Stimulated activated CD4-positive, alpha-beta T cell treated with anti-CD3 and anti-CD28 coated beads, TNF-alpha, amount 100 ng/mL, for 1 hour (primary cell): ENCODE measurements at places on chromosomes 1 and 21.

DNA sequence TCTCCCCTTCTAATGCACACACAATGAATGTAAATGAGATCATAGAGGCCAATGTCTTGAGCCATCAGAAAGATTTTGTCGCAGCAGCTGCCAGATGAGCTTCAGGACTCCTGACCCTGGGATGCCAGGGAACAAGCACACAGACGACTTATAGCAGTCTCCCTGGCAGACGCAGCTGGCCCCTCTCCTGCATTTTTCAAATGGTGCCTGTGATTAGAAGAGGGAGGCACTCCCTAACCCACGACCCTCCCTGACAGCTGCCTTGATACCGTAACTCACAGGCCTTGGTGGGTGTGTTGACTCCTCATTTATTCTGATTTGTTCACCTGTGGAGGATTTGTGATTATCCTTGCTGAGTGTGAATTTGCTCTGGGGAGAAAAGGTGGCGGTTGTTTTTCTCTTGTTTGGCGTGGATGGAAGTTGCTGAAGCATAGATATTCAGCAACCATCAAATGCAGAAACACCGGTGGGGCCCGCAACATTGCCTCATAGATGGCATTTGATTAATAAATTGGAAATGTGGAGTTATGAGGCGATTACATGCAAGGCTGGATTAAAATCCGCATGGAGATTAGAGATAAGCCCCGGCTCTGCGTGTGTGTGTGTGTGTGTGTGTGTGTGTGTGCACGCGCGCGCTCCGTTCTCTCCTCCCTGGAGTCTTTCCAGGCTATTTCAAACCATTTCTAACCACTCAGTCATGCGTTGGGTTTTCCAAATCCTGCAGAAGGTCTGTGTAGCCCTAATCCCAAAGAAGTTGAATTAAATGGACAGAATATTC lies 2.1 kb upstream of the RD3 start:
- no peak for DNase-seq

DNA sequence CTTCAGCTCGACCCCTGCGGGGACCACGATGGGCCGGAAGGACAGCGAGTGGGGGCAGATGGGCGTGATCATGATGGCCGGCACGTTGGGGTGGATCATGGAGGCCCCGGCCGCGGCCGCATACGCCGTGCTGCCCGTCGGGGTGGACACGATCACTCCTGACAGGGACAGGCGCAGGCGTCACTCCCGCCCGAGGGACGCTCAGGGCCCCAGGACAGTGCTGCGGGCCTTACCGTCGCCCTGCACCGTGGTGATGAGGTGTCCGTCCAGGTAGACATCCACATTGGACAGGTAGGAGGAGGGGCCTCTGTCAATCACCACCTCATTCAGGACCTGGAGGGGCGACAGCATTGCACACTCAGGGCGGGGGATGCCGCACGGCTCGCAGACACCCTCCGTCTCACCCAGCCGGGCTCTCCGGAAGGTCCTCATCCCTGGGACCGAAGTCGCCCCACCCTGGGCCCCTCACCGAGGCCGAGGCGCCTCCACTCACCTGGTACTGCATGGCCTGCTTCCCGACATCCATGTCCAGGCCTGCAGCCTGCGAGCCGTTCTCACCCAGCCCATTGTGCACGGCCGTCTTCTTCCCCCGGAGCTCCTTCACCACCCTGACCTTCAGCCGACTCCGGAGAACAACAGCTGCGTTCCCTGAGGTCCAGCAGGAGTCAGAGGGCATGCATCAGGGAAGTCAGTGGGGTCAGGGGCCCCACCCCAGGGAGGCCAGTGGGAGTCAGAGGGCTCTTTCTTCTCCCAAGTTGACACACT lies 24.0 kb downstream of the NADK start:
- no peak for DNase-seq

DNA sequence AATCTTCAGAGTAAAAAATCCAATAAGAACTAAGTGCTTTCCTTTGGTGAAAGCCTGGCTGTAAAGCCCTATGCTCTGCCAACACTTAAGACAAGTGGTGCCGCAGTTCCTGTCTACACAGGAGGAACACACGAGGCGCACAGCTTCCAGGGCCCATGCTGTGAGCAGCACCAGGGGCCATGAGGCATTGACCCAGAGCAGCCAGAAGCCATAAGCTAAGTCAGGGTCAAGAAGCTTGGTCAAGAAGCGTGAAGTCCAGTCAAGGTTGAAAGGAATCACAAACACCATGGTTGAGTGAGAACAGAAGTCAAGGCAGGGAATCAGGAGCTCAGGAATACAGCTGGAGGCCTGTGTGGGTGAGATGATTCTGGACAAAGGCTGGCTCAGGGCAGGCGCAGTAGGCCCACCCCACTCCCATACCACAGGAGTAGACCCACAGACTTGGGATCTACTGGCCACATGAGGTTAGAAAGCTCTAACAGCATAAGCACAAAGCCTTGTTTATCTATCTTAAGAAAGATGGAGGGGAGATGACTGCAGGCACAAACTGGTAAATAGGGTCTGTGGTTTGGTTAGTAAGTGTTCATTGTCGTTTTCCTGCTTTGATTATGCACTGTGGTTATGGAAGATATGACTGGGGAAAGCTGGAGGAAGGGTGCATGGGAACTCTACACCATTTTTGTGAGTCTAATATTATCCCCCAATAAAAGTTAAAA lies 42.9 kb upstream of the RCAN3 start:
- no peak for DNase-seq

GRCh38 chr1:12208764-12209494 lies 20.9 kb upstream of the VPS13D start:
- DNase-seq = peak; percentile 59

- DNase-seq = no peak
These were observed 10.7 kb downstream of the INTS7 start for GRCh38 chr1:212024469-212025149.

DNA sequence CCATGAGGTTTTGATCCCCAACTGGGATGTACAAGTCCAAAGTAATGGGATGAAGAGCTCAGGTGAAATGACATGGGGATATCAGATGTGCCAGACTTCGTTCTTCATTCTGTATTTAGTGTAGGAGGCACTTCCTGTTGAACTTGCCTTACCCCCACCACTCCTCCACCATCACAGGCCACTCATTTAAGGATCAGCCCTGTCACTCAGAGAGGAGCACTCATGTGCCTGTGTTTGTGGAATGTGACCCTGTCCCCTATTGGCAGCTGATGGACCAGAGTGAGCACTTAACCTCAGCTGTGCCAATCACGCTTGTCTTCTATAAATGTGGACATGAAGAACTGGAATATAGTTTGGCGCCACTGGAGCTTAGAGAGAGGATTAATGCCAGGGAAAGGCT lies 91.4 kb upstream of the CTTNBP2NL start:
- no peak for DNase-seq

DNA sequence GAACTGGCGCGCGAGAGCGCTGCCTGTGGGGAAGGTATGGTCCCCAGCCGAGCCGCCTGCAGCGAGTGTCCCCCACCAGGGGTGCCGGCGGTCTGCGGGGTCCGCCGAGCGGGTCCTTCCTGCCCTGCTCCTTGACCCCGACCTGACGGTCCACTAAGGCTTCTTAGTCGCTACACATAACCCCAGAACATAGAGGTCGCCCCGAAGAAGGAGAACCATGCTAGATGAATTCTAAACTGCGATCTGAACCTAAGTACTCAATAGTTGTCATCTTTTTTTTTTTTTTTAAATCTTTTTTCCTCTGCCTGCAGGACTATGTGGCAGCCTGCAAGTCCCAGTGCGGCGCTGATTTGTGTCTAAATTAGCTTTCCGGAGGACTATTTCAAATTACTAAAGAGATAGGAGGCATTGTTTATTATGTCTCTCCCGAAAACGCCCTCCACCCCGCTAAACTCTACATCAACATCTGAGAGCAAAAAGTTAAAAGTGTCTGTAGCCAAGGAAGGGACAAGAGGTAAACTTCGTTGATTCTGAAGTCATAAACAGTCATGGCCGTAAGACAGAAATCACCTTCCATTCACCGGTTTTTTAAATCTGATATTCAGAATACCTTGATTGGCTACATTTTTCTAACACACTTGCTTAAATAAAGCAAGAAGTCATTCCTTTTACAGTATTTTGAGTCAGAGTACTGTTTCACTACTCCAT lies 476 bp downstream of the AXDND1 start:
- no peak for DNase-seq

DNA sequence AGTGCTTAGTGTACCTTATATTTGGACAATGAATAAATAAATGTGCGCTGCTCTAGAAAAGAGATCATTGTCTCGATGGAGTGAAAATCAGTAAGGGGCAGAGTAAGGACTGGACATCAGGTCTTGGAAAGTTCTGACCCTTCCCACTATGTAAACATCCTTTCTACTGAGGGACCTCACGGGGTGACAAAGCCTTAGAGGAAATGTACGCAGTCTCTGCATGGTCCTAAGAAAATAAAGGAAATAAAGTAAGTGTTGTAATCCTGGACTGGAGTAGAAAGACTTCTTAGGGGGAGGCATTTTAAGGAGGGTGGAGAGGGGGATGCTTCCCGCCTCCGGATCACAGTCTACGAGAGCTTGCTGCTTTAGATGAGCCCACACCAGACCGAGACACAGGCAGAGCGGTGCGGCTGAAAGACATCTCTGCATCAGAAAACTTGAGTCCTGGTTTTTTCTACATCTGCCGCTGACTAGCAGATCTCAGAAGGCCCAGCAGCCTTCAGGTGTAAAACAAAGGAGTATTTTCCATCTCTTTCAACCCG lies 22.3 kb upstream of the GPR137B start:
- no peak for DNase-seq

- DNase-seq = no peak
These were observed 36.5 kb downstream of the MCOLN2 start for GRCh38 chr1:84960371-84960770.

DNA sequence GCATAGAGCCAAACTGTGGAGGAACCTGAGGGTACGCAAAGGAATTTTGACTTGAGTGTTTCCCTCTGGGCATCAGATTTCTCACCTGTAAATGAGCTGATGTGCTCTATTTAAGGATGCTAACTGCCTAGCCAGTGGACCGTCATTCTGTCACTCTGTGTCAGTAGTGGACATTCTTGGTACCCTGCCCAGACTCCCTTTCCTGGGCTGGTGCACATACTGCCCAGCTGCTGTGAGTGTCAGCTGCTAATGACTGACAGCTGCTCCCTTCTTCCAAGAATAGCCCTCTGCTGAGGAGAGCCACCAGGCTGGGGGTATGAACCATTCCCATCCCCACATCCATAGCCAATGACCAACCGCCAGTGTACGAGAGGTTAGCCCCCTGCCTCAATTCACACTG lies 193.1 kb upstream of the DAB1 start:
- DNase-seq = no peak

DNA sequence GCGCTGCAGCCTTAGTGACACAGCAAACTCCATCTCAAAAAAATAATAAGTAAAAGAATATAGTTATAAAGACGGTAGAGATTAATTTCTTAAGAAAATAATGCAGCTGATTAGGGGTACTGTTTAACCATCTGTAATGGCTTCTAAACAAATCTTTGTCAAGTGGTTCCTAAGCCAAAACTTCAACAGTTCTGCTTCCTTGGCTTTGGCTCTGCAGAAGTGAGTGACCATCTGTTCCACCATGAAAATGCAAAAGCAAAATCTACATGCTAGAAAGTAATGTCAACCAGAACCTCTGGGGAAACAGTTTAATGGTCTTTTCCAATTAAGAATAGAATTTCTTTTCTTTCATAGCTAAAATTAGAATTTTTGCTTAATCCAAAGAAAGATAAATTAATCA lies 8.3 kb upstream of the SH2D5 start:
- no peak for DNase-seq

DNA sequence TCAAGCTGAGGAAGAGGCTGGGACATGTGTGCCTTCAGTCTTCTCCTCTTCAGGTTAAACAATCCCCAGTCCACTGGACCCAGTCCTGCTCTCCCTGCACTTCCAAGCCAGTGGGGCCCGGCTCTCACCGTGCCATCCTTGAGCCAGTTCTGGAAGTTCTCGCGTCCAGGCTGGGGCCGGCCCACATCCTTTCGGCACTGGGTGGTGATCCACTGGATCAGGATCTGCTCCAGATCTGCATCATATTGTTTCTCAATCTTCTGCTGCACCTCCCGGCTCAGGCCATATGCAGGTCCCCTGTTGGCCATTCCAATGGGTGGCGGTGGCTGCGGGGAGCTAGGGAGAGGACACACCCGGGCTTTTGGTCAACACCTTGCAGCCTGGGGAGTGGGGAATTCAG lies 5.1 kb downstream of the TAGLN2 start:
- no peak for DNase-seq

- no peak for DNase-seq
These were observed 12.1 kb downstream of the MIA3 start for GRCh38 chr1:222629921-222630535.

DNA sequence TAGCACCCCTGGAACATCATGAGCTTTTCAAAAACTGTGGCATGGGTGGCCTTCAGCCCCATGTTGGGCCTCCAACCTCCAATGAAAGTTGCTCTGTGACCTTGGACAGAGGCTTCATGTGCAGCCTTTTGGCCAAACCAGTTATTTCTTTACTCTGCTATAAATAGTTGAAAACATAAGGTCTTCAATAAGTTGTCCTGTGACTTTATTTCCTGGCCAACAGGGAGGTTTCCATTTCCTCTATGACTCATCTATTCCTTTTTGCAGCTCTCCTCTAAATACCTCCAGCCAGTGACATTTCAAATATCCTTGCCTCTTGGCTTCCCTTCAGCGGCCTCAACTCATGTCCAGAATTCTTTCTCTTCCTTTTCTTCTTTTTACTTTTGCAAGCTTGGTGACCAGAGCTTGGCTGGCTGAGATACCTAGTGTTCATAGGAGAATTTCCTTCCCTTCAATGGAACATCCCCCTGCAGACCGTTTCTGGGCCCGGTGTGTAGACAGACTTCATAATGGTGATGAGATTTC lies 22.7 kb upstream of the TRIM67 start:
- no peak for DNase-seq

- no peak for DNase-seq
These were observed 11.4 kb upstream of the PCBP3 start for GRCh38 chr21:45632160-45632559.
